ENCODE measurements at places on chromosomes 13 and 19. TPM values are rescaled to one million over a fixed set of nuclear protein-coding genes. Genes with fewer than 3 reads are reported as not detected.

AZU1 gene
- polyA plus RNA-seq: 0.15 TPM

LRRC63 gene
- not detected for polyA plus RNA-seq

CEACAM16 gene
- not detected for polyA plus RNA-seq

TJP3 gene
- 2.8 TPM for polyA plus RNA-seq

USPL1 gene
- 14.5 TPM for polyA plus RNA-seq

KIR3DL2 gene
- 0.18 TPM for polyA plus RNA-seq

TGFBR3L gene
- 2.6 TPM for polyA plus RNA-seq

NAPSA gene
- polyA plus RNA-seq: 0.77 TPM

RDH8 gene
- polyA plus RNA-seq: not detected

RNF17 gene
- 0.16 TPM for polyA plus RNA-seq

IFNL1 gene
- polyA plus RNA-seq: not detected

NLRP7 gene
- not detected for polyA plus RNA-seq

PSG6 gene
- polyA plus RNA-seq: not detected

CEACAM19 gene
- 4.9 TPM for polyA plus RNA-seq

YIPF2 gene
- polyA plus RNA-seq: 38.1 TPM

ZNF737 gene
- 7.5 TPM for polyA plus RNA-seq

GNA15 gene
- 9.6 TPM for polyA plus RNA-seq

CLEC4G gene
- 1.1 TPM for polyA plus RNA-seq

PLEKHA4 gene
- 56.4 TPM for polyA plus RNA-seq

ZNF541 gene
- 0.25 TPM for polyA plus RNA-seq

PTGIR gene
- polyA plus RNA-seq: 4.0 TPM

ZNF441 gene
- polyA plus RNA-seq: 7.4 TPM

KLF1 gene
- 0.08 TPM for polyA plus RNA-seq
